ENCODE measurements at places on chromosomes 5 and 9. TPM values are rescaled to one million over a fixed set of nuclear protein-coding genes. Genes with fewer than 3 reads are reported as not detected.
A peak's percentile ranks its signal among the peaks of the same experiment; 100 is the strongest.

GRCh38 chr5:92543201-92543600 lies 1037.8 kb downstream of the NR2F1-AS1 start:
- no peak overlapping the region for H3K27ac ChIP-seq
- DNase-seq = no peak
- H3K36me3 ChIP-seq = no peaks in the 10 kb centered on the region
- H3K27me3 ChIP-seq = no peaks in the 10 kb centered on the region
- H3K4me3 ChIP-seq = no peak overlapping the region

- no peaks in the 10 kb centered on the region for H3K27me3 ChIP-seq
- no peak overlapping the region for H3K4me3 ChIP-seq
- H3K4me1 ChIP-seq = no peaks in the 10 kb centered on the region
- peaks cover 88% of the 10 kb centered on the region for H3K36me3 ChIP-seq
- DNase-seq = no peak
These were observed 63.6 kb downstream of the NUP214 start for GRCh38 chr9:131188976-131189375.

GRCh38 chr5:126044111-126044668 lies 379.0 kb upstream of the GRAMD2B start:
- no peaks in the 10 kb centered on the region for H3K27me3 ChIP-seq
- no peak for DNase-seq
- no peaks in the 10 kb centered on the region for H3K36me3 ChIP-seq
- H3K4me1 ChIP-seq = peaks cover 7% of the 10 kb centered on the region

DNA sequence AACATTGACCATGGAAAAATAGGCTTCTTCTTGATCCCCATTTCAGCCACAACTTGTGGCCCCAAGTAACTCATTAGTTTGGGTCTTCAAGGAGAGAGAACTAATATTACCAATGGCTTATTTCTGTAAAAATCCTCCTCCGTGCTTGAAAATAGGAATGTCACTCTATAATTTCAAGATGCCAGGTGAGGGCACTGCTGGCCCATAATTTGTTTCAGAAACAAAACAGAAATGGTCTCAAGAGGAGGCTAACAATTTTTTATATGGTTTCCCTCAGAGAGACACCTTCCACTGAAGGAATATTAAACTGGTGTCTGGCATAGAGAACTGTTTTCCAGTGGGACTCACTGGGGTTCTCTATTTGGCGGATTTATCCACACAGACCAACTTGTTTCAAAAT lies 437.0 kb upstream of the TRPC7 start:
- H3K27me3 ChIP-seq = no peaks in the 10 kb centered on the region
- no peak overlapping the region for H3K27ac ChIP-seq
- H3K4me3 ChIP-seq = no peak overlapping the region
- H3K36me3 ChIP-seq = no peaks in the 10 kb centered on the region
- H3K4me1 ChIP-seq = no peaks in the 10 kb centered on the region

GRCh38 chr9:130417602-130418001 lies 27.2 kb upstream of the ASS1 start:
- H3K27me3 ChIP-seq = peaks cover 5% of the 10 kb centered on the region
- H3K4me3 ChIP-seq = no peak overlapping the region
- H3K36me3 ChIP-seq = no peaks in the 10 kb centered on the region
- H3K4me1 ChIP-seq = no peaks in the 10 kb centered on the region
- DNase-seq = peak; percentile 82
- no peak overlapping the region for H3K27ac ChIP-seq

GRCh38 chr5:157286761-157287211 lies 20.9 kb downstream of the CYFIP2 start:
- DNase-seq = no peak
- H3K27me3 ChIP-seq = no peaks in the 10 kb centered on the region
- no peaks in the 10 kb centered on the region for H3K4me1 ChIP-seq
- H3K27ac ChIP-seq = no peak overlapping the region

The PCDHGB3 gene
- 3.4 TPM for total RNA-seq

The IFNA21 gene
- total RNA-seq = not detected

The CAVIN4 gene
- total RNA-seq = 5.7 TPM

The AK8 gene
- total RNA-seq = 2.6 TPM

The ANKRD34B gene
- 0.09 TPM for total RNA-seq

The ARSI gene
- 3.6 TPM for total RNA-seq

All from endodermal cell (in vitro differentiated cells).